ENCODE measurements at places on chromosomes 3 and 15.
A peak's percentile ranks its signal among the peaks of the same experiment; 100 is the strongest.

DNA sequence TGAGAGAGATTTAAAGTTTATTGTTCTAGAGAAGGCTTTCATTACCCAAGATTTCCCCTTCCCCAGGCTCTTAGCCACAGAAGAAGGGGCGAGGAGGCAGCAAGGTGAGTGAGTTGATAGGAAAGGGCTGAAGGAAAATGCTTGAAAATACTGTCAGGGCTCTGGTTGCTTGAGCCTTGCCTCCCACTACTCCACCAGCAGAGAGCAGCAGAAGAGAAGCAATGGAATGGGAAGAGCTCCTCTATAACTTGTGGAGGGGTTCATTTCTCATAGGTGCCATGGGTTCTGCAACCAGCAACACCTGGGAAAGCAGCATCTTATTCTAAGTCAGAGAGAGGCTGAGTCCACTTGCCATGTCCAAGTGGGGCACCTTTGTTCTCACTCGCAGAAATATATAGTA lies 184.0 kb upstream of the CNTN6 start:
- no peak for DNase-seq

- DNase-seq = no peak
These were observed 206.3 kb upstream of the KCNMB2 start for GRCh38 chr3:178329936-178330335.

- no peak for DNase-seq
These were observed 35.2 kb downstream of the NR1I2 start for GRCh38 chr3:119817071-119817470.

- DNase-seq = no peak
These were observed 34.1 kb upstream of the HACD2 start for GRCh38 chr3:123618768-123619484.

- peak; percentile 13 for DNase-seq
These were observed 63.6 kb downstream of the FAM81A start for GRCh38 chr15:59501597-59501996.

DNA sequence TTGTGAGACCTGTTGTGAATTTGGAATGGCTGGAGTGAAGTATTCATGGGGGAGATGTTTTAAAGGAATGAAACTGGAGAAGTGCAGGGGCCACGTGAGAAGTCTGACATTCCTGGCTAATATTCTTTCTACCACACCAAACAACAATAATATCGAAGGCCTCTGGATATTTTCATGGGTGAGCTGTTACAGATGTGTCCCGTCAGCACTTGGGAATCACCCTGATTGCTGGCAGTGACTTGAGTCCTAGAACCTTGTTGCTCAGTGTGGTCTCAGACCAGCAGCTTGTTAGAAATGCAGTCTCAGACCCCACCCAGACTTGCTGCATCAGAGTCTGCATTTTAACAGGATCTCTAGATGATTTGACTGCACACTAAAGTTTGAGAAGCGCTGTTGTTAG lies 113.8 kb downstream of the ITPR1 start:
- no peak for DNase-seq

DNA sequence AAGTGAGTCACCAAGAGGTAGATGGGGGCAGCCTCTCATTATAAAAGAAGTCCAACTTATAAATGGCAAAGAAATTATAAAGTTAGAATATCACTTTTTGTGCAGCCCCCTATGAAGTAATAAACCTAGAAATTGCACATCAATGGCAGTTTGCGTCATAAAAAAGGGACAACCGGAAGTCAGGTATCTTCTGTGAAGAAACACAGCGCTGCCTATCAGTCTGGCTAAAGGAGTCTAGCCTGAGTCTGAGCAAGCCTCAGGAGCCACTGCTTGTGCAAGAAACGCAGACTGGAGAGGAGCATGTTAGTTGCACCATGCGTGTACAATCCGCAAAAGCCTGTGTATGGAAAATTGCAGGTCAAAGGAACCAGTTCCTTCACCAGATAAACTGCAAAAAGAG lies 178.4 kb downstream of the ARRDC4 start:
- no peak for DNase-seq

DNA sequence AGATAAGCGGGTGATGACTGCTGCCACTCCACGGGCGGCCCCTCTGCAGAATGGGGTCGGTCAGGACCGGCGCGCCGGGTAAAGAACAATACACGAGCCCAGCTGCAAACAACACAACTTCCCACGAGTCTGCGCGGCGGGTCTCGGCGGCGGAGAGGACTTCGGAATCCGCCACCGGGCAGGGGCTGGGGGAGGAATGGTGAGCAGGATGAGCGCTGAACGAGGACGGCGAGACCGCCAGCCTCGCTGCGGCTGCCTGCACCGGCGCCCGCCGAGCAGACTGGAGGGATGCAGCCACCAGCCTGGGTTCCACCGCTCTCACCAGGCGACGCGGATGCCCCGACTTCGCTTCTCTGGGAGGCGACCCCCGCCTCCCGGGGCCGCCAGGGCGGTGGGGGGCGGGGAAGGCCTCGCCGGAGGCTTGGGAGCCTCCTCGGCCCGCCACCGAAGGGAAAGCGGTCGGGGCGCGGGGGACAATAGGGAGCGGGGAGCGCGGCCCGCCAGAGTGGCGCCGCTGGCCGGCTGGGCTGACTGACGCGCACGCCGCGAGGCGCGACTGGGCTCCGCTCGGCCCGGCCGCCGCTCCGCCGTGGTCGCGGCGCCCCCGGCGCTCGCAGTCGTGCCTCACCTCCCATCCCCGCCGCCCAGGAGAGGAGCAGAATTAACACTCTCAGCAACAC lies 515 bp downstream of the ADAM10 start:
- peak; percentile 46 for DNase-seq

All from CD4-positive, CD25-positive, alpha-beta regulatory T cell (primary cell).